Body of pancreas (tissue), 4 donors: ENCODE measurements at places on chromosomes 5 and 9. TPM values are rescaled to one million over a fixed set of nuclear protein-coding genes. Genes with fewer than 3 reads are reported as not detected.

The PLAC8L1 gene
- total RNA-seq = not detected

The TBC1D9B gene
- 69.8 TPM for total RNA-seq

The TAF1L gene
- total RNA-seq = not detected

The FBP1 gene
- total RNA-seq = 28.5 TPM

The SYK gene
- 11.2 TPM for total RNA-seq

The AGPAT2 gene
- 94.2 TPM for total RNA-seq

The INSL4 gene
- total RNA-seq = not detected

The EXOSC3 gene
- total RNA-seq = 33.2 TPM

The CARD19 gene
- total RNA-seq = 4.3 TPM

The HK3 gene
- 1.8 TPM for total RNA-seq

The FOXD1 gene
- total RNA-seq = not detected

The RNF180 gene
- total RNA-seq = 9.2 TPM

The ARL14EPL gene
- not detected for total RNA-seq

The CTSL gene
- 45.8 TPM for total RNA-seq

The ZNF474 gene
- total RNA-seq = not detected

GRCh38 chr9:7906783-7907550 lies 107.4 kb upstream of the DMAC1 start:
- DNase-seq = no peak

DNA sequence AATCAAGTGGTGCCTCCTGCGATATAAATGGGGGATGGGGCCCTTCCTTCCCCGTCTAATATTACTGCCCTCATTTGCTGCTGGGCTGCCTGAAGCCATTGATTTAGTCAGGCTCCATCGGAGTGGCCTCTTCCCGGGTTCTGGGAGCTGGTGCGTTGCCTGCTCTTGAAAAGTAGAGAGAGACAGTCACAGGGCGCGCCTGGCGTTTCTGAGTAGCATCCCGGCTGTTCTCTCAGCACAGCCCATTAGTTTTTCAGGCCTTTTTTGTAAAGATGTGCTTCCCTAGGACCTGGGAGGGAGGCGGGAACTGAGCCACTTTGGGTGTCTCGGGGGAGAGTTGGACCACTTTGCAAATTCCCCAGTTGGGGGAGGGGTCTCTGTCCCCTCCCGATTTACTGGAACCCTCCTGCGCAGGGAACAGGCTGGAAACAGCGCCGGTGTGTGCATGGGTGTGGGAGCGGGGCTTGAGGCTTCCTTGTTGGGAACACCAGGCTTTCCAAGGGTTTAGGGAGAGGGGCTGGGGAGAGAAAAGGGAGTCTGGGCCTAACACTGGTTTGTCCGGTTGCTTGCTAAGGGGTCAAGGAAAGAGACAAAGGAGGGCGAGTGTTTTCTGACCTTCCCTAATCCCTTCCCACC lies 4.7 kb downstream of the PRDM6 start:
- DNase-seq = no peak

DNA sequence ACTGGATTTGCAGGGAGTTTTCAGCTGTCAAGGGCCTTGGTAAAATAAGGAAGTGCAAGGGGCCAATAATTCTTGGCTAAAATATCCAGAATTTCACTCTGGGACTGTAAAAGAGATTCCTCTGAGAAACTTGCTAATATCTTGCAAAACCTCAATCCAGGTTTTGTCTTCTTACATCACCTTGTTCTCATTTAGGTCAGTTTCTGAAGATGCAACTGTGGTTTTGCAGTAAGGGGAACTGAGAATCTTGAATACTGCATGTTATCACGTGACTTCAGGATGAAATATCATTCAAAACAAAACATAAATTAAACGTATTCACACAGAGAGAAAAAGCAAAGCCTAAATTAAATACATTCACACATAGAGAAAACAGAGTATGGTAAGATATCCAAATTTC lies 35.0 kb upstream of the RIC1 start:
- DNase-seq = no peak

DNA sequence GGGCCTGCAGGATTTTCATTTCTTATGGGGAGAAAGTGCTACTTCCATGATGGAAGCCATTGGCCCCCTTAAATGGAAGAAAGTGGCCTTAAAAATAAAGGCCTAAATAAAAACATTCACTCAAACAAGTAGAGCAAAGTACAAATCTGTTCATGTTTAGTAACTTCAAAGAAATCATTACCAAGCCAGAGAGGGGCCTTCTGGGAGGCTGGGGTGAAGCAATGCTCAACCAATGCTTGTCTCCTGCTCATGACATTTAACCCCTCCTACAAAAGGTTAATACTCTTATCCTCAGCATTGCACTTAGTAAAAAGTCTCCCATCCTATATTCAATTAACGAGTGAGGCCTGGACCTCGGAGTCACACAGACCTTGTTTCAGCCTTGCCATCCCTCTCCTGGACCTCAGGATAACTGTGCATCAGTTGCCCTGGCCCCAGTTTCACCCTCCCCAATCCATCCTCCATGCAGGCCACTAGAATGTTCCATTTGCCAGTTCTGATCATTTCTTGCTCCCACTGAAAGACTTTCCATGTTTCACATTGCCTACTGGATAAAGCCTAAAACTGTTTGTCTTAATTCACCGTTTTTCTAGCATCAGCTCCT lies 36.9 kb upstream of the ALDH1B1 start:
- no peak for DNase-seq

- no peak for DNase-seq
Measured at GRCh38 chr5:138096997-138097828, 13.4 kb downstream of the WNT8A start.

- peak; percentile 81 for DNase-seq
Measured at GRCh38 chr9:128920381-128921058, at the start of gene PHYHD1. Gene PHYHD1, plus strand, starts transcription at chr9:128920982. Its CDS starts 1,342 bp downstream, at chr9:128922324.

- DNase-seq = no peak
Measured at GRCh38 chr5:181198905-181199519, 6.0 kb downstream of the TRIM7 start.

GRCh38 chr9:81032030-81032572 lies 657.2 kb downstream of the TLE1 start:
- peak; percentile 20 for DNase-seq

GRCh38 chr5:32023816-32024215 lies 150.3 kb downstream of the GOLPH3 start:
- no peak for DNase-seq

DNA sequence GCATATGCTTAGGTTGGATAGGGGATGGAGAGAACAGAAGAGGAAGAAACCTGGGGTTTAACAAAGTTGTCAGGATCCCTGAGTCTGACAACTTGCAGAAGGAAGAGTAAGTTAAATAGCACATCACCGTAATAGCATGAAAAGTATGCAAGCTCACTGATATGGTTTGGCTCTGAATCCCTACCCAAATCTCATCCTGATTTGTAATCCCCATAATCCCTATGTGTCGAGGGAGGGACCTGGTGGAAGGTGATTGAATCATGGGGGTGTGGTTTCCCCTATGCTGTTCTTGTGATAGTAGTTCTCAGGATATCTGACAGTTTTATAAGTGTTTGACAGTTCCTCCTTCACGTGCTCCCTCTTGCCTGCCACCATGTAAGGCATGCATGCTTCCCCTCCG lies 193.3 kb downstream of the PSAT1 start:
- DNase-seq = no peak

DNA sequence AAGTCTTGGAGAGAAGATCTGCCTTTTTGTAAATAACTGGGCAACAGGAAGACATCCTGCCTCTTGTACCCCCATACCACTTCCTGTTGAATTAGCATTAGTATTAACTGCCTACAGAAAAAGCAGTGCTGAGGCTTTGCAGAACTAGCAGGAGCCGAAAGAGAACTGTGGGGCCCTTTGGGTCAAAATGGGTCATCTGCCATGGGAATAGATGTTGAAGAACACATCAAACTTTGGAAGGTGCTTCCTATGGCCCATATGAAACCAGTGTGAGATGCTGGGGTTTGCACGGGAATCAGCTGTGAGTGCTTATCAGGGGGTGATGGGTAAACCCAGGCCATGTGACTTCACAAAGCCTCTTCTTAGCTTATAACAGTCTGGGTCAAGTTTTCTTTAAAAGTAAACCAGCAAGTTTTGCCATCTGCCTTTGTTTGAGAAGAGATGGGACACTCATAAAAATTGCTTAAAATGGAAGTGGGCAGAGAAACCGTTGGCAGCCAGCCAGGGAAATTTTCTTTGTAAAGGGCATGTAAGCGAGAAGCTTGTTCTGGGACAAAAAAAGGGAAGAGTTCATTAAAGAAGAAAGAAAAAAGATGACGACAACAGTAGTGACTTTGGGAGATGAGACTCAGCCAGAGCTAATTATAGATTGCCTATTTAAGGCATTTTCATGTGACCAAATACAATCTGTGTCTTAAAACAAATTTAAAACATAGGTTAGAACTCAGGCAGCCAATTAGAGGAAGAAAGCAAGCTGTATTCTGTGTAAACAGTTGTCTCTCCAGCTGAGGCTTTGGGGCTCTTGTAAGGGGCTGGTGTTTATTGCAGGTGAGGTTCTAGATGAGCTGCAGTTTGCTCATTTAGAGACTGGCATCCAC lies 4.4 kb downstream of the SLC25A25 start:
- peak; percentile 70 for DNase-seq

GRCh38 chr9:13915131-13915530 lies 398.8 kb downstream of the NFIB start:
- DNase-seq = no peak

DNA sequence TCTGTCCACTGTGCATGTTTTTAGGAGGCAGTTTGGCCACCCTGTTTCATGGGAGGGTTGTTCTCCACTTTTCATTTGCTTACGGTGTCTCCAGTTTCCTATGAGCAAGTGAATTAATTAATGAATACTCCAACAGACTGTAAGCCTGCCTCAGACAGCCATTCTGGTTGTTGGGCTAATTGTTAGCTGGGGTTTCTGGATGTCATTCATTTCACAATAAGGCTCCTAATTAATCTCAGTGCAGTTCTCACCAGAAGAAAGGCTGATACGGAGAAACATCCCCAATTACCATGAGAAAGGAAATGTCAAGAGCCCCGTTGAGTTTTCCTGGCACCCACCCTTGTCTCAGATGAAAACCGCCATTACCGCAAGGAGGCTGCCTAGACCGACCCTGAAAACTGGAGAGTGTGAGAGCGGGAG lies 75.8 kb downstream of the MAP1B start:
- no peak for DNase-seq

- no peak for DNase-seq
Measured at GRCh38 chr5:169413416-169413815, 112.5 kb upstream of the SLIT3 start.

GRCh38 chr9:74824654-74825053 lies 63.1 kb downstream of the TRPM6 start:
- DNase-seq = peak; percentile 30

DNA sequence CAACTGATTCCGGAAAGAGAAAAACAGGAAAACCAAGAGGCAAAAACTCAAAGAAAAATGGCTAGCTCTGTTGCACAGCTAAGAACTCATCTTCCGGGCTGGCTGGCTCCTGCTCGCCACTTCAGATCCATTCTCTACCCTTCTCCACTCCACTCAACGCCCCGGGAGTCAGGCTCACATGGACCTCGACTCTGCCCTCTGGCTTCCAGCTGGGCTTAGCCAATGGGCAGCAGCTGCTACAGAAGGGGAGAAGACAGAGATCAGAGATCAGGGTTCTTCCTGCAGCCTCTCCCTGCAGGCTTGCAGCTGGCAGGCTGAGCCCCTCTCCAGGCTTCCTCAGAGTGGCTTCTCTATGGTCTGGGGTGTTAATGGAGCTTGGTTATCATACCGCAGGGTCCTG lies 187.5 kb downstream of the MED10 start:
- no peak for DNase-seq

DNA sequence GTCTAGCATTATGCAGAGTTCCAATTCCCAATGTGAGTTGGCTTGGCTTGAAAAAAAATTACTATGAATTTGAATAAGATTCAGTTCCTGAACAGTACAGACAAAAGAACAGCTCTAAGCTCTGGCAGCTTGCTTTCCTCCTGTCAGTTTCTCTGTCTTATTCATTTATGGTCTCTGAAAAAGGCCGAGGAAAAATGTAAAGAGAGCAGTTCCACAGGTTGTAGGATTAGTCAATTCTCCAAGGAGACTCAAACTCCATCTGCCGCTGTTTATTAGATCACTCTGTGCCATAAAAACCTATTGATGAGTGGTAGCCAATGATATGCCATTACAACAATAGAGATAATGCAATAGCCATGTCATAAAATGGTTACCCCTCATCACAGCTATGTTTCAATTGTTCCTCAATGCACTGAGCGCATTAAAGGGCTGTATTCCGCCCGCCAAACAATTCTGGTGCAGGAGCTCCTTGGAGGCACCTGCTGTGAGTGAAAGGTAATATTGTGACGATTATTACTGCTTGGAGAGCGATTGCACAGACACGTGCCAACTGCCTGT lies 188.2 kb downstream of the ARRDC3 start:
- DNase-seq = no peak

DNA sequence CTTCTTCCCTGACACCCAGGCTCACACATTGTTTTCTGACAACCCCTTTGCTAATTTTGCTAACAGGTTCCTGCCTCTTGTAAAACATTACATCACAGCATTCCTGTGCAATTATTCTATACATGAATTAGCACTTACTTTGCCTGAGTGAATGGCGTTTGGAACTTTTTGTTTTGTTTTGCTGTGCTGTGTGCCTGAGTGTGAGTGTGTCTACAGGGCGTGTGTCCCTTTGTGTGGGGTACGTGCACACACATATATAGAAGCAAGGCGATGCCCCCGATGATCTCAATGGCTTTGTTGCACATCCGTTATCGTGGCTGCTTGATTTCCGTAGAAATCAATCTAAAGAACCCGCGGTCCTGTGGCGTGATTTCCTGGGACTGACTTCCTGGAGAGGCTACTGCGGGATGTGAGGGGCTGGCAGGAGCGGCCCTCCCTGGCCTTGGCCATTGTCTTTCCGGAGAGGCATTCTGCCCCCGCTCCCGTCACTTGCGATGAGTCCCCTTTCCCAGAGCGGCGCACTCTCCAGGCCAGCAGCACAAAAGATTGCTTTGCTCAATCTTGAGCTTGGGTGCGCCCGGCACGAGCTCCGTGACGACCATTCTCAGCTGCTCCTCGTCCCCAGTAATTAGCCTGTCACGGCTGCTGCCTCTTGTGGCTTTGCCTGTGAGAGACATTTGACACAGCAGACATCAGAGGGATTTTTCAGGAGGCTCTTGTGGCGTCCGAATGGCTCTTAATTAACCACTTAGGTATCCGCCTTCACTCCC lies 398.1 kb upstream of the IRX1 start:
- no peak for DNase-seq
